ENCODE measurements at places on chromosomes 3 and 15.

- no peak for DNase-seq
These were observed 32.2 kb upstream of the RBP1 start for GRCh38 chr3:139571711-139572110.

DNA sequence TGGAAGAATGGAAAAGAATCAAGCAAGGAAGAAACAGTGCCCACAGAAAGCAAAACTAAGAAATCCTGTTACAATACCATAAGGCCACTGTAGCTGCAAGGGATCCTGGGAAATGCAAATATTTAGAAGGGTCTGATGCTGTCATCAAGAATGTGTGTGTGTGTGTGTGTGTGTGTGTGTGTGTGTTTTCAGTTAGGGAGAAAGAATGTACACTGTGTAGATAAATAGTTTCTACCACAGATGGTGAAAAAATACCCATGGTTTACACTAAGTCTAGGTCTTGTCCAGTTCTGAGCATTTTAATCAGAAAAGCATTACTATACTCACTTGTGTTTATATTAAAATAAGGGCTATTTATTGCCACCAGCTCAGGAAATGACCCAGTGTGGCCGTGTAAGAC, 355.0 kb downstream of the RBMS3 start:
- no peak for DNase-seq

DNA sequence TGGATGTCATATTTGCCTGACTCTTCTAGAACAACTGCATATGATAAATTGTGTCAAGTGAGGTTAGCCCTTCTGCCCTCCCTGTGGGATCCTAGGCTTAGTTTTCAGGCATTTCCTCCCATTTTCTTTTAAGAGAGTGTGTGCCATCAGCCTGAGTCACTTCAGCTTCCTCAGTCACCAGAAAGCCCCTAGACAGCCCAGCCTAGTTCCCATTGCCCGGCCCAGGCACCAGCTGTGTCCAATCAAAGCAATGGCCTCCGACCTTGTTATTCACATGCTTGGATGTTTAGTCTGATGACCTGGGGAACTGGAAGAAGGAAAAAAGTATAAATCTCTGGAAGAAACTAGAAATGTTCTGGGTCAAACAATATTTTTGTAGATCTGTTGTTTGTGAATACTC, 221.9 kb upstream of the LRIG1 start:
- no peak for DNase-seq

DNA sequence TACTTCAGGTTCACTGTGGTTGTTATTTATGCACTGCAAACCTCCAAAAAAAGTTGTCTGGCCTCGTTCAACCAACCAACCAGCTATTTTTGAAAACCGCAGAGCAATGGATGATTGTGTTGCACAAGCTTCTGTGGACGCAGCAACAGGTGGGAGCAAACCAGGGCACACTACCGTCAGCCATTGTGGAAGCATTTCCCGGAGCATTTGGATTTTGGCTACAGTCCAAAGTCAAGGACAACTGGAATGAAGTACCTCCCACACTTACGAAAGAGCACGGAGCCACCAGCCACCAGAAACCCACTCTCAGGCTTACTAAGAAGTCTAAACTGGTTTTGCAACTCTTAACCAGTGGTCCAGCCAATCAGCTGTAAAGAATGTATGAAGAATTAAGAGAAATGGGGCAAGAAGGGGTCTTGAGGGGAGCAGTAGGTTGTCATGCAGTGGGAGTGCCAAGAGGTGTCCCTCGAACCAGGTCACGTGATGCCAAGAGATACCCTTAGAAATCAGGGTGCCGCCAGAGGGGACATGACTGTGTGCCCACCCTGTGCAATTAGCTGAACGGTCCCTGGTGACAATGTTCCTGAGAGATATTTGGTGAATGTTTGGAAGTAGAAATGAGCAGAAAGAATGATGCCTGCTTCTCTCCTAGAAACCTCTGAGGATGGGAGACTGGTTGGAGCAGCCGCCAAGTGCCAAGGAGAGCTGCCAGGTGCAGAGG, 68.9 kb upstream of the PCSK6 start:
- no peak for DNase-seq

GRCh38 chr3:128319107-128319506, 147.6 kb downstream of the DNAJB8 start:
- DNase-seq: no peak

DNA sequence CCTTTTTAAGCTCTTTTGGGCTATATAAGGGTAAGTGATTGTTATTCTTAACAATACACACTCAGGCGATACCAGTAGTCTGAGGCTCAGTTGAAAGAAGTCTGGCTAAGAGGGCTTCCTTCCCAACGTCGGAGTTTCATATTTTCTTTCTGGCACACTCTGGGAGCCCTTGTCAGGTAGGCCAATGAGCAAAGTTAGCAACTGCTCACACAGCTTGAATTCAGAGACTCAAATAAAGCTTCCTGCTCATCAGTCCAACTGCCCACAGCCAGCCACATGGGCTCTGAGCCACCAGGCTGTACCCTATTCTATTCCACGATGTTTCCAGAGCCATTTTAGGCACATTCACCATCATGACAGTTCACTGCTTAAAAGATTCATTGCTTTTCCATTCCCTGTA, 155.1 kb upstream of the TBL1XR1 start:
- no peak for DNase-seq

DNA sequence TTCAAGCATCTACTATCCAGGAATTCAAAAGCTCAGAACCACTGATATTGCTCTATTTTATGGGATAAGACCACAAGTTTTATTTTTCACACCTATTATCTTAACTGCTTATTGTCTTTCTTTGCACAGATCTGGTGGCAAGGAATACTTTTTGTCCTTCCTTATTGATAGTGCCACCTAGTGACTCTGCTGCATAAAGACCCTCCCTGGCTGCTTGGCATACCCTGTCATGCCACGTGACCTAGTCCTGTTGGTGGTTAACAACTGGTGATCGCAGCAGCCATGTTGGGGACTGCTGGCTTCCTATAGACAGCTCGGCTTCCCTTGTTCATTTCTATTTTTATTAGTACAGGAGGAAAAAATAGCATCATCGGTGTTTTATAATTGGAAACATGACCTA, 236.3 kb downstream of the MEX3B start:
- DNase-seq: no peak

DNA sequence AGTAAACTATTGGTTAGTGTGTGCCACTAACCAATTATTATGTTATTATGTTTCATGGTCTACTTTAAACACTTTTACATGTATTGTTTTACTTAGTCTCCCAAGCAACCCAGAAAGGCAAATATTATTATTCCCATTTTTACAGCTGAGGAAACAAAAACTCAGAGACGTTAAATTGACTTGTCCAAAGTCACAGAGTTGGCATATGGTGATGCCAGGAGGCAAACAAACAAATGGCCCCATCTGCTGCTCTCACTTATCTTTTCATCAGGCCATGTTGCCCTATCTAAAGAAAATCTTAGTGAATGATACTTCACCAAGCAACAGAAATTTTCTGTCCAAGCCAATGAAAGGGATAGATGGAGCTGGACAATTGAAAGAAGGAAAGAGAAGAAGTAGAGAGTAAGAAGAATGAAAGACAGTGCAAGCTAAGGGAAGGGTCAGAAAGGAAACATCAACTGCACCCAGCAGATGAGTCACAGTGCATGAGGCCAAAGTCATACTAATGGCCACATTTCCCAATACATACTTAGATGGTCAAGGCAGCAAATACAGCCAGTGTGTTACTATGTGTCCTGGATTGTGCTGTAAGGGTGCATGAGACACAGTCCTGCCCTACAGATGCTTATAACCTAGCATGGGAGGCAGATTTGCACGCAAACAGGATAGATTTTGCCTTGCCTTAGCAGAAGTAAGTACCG, 266.9 kb downstream of the KCNMB2 start:
- DNase-seq: no peak

GRCh38 chr15:77495838-77496596, 75.3 kb downstream of the HMG20A start:
- DNase-seq: no peak

DNA sequence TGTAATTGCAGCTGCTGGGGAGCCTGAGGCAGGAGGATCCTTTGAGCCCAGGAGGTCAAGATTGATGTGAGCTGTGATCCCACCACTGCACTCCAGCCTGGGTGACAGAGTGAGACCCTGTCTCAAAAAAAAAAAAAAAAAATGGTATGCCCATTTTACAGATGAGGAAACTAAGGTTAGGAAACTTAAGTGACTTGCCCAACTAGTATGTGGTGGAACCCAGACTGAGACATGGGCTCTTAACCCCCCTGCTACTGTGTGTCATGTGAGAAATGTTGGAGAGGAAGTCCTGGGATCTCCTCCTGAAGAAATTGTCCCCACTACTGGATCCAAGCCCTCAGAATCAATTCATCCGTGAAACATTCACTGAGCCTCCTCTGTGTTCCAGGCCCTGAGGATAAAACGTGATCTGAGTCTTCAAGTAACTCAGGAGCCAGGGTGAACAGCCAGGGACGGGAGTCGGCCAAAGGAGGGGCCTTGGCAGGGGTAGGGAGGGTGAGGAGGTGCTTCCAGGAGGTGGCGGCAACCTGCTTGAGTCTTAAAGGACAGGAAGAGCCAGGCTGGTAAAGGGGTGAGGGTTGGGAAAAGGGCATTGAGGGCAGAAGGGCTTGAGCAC, 19.6 kb upstream of the RNU6-1 start:
- no peak for DNase-seq

DNA sequence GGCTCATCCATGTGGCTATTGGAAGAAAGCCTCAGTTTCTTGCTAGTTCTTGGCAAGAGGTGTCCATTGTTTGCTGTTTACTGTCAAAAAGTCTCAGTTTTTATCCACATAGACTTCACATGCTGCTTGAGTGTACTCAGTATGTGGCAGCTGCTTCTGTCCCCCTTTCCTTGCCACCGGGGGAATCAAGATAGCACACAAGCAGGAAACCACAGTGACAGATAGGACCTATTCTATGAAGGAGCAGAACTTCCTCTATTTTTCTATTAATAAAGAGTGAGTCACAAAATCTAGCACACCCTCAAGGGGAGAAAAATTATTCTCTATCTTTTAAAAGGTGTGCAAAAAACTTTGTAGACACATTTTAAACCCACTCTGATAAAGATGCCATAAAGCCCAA, 121.4 kb upstream of the GMNC start:
- DNase-seq: no peak

- DNase-seq: no peak
These were observed 59.7 kb downstream of the SEMA3G start for GRCh38 chr3:52385157-52385556.

DNA sequence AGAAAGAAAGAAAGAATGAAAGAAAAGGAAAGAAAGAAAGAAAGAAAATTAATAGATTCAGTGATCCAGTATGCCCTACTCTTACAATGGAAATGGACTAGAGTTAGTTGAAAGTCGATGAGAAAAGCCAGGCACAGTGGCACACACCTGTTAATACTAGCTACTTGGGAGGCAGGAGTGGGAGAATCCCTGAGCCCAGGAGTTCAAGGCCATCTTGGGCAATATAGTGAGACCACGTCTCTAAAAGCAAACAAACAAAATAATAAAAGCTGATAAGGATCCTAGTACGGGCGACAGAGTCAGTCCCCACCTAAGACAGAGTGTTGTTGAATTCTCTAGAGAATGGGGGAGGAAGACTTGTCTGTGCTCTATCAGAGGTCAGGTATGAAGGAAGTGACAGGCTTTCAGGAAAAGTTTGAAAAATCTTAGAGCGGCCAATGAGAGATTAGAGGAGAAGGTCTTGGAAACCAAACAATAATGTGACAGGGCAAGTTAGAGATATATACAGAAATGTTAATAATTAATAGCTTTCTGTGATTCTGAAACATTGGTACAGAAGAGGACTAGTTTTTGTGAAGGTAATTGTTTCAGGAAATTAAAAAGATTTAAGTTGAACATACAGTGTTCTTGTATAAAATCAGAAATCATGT, 117.9 kb upstream of the PTX3 start:
- DNase-seq: no peak

GRCh38 chr15:59159210-59159609, 47.4 kb upstream of the LDHAL6B start:
- DNase-seq: no peak

DNA sequence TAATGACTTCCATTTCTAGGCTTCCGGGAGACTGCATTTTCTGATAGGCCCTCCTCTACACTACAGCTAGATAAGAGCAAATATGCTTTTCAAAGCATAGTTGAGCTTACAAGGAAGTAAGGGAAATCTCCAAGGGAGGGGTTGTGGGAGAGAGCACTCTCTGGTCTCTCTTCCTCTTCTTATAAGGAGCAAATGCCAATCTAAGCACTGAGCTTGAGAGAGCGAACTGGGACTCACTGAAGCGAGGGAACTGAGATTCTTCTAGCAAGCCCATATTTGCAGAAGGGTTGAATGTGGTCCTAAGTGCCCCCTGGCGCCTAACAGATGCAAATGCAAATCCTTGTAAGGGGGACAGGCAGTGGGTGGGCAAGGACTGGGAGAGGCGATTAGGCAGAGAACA, 164.8 kb downstream of the ERC2 start:
- no peak for DNase-seq

- no peak for DNase-seq
These were observed 81.1 kb downstream of the SOX14 start for GRCh38 chr3:137845194-137845593.

DNA sequence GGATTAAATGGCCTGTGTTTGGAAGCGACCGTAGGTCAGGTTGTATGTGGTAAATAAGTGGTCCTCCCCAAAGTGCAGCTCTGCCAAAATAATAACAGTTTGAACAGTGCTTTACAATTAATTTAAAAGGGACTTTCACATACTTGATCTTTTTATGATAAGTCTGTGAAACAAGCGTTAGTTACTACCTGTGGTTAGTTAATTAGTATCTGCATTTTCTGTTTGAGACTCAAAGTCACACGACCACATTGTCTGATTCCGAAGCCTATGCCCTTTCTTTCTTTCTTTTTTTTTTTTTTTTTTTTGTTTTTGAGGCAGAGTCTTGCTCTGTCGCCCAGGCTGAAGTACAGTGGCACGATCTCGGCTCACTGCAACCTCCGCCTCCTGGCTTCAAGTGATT, 45.1 kb downstream of the ATG7 start:
- DNase-seq: no peak

DNA sequence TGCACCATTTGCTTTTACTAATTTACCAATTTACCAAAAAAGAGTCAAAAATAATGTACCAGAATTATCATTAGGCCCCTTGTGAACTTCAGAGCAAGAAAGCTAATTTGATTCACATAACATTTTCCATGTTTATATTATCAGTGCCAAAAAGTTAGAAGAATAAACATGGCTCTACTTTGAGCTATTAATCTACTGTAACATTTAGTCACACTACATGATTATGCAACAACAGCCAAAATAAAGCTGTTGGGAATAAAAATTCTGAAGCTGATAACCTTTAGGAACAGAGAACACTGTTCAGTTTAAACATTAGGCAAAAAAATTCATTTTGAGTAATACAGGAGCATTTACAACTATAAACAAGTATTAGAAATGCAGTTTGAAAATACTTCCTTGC, 63.6 kb downstream of the PROS1 start:
- no peak for DNase-seq

All from stimulated activated CD8-positive, alpha-beta memory T cell treated with anti-CD3 and anti-CD28 coated beads, Interleukin-4, amount 100 ng/mL, for 1 hour (primary cell).